T1000 (cell line): ENCODE measurements at places on chromosomes 6 and 20.
A peak's percentile ranks its signal among the peaks of the same experiment; 100 is the strongest.

- DNase-seq = no peak
Observed at GRCh38 chr20:4099905-4100675, 84.7 kb upstream of the RNF24 start.

- DNase-seq = no peak
Observed at GRCh38 chr6:36336779-36337241, at the start of gene BNIP5. Gene BNIP5 (minus strand): TSS chr6:36336888. CDS start chr6:36330690, 6,198 bp downstream.

DNA sequence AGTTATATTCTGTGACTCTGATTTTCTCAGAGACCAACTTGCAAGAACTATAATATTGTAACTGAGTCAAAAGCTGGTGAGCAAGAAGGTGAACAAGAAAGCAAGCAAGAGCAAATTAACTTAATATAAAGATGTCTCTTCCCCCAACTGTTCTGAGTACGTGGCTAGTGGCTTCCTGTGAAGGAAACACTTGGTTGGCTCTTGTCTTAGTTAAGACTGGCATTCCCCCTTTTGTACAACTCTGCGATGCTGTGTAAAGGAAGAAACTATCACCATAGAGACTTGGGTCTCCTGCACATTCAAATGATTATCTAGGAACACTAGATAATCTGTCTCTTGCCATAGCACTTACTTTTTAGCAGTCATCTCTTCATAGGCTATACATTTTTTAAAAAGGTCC is 47.3 kb upstream of the TNFAIP3 start:
- DNase-seq = no peak

- no peak for DNase-seq
Observed at GRCh38 chr20:4081421-4081820, 66.1 kb upstream of the RNF24 start.

DNA sequence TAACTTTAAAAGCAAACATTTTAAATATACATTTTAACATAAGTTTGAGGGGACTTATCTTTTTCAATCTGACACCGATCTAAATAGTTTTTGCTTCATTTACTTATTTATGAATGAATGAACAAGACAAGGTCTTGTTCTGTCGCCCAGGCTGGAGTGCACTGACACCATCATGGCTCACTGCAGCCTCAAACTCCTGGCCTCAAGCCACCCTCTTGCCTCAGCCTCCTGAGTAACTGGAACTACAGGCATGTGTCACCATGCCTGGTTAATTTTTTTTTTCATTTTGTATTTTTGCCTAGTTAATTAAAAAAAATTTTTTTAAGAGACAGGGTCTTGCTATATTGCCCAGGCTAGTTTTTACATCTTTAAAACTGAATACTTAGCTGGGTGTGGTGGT is 25.4 kb downstream of the FBXO9 start:
- DNase-seq = no peak

GRCh38 chr6:21752054-21752811 is 158.7 kb downstream of the SOX4 start:
- no peak for DNase-seq

DNA sequence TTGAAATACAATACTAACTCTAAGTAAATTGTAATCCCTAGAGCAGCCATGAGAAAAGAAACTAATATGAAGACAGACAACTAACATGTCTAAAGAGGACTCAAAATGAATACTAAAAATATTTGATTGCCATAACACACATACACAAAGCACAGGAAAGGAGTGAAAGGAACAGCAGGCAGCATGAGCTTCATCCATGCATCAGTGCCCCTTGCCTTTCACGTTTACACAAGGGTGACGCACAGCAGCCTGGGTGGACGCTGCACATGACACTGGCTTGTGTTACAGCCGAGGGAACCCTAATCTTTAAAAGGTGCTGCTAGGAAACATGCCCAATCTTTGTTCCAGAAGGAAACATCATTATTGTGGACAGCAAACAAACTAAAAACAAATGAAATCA is 123.5 kb downstream of the MAN1A1 start:
- no peak for DNase-seq

DNA sequence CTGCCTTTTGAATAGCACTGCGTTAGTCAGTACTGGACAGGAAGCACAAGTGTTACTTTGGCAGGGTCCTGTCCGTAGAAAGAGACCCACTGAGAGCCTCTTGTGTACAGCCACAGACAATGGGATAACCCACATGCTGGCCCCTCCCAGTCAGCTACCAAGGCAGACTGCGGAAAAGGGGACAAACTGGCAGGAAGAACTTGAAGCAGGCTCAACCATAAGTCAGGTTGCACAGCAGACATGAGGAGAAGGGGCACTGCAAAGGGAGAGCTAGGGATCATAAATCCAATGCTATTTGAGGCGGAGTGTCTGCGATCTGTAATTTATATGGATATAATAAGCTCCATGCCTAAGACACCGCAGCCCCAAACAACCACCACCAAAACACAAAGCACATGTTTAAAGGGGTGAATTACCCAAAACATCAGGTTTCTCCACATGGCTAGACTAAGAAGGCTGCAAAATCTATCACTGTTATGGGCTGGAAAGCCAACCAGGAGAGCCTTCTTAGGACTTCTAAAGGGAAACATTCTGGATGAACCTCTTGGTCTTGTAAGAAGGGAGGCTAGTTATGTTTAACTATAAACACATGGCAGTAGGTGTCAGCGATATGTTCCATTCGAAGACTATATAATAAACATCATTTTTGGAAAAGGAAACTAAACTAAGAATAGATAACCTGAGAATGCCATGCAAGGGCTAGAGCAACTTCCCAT is 141.7 kb downstream of the BACH2 start:
- no peak for DNase-seq

DNA sequence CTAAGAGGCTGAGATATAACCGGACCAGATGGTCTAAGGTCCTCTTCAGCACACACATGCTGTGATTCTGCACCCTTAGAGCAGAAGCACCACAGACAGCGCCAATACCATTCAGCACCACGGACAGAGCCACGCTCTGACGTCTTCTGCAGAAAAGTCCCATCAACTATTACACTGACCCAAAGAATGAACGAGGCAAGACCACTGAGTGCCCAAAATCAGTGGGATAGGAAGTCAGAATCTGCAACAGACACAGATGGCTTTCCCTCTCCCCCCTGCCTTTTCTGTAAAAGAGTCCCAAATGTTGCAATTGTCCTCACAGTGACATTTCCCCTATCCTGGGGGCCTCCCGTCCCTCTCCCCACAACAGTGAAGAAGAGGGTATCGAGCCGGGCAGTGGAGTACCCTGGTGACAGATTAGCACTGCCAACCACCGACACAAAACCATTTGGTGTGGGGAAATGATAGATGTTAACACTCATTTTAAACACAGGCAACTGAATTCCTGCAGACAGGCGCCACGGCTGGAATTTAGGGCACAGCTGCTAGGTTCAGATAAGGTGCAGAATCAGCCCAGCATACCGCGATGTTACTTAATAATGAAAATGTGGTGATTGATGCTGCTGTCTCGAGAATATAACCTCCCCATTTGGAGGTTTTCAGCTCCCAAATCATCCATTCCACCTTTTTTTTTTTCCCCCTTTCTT is 66.6 kb upstream of the CTNNBL1 start:
- peak; percentile 40 for DNase-seq
